Stimulated activated CD8-positive, alpha-beta memory T cell treated with anti-CD3 and anti-CD28 coated beads, Interleukin-7, amount 100 ng/mL, for 4 hours (primary cell): ENCODE measurements at places on chromosomes 2 and 18.

- DNase-seq: no peak
These were observed 102.7 kb downstream of the NR4A2 start for GRCh38 chr2:156229724-156230362.

- DNase-seq: no peak
These were observed 67.4 kb downstream of the TNS1 start for GRCh38 chr2:217935235-217935879.

DNA sequence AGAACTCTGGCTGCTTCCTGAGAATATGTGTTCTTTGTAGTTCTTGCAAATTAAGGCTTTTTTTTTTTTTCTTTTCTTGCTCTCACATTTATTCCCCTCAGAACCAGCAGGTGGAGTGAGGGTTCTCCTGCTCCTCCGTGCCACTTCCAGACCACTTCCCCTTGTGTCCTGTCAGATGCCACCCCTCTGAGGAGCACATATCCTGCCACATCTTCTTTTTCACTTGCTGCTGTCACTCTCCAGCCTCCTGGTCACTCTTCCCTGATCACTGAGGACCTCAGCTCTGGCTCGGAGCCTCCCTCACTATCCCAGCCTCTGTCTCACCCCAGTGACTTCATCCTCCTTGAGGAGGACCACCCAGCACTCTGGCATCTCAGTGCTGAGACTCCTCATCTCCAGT is 100.5 kb downstream of the TACR1 start:
- no peak for DNase-seq

DNA sequence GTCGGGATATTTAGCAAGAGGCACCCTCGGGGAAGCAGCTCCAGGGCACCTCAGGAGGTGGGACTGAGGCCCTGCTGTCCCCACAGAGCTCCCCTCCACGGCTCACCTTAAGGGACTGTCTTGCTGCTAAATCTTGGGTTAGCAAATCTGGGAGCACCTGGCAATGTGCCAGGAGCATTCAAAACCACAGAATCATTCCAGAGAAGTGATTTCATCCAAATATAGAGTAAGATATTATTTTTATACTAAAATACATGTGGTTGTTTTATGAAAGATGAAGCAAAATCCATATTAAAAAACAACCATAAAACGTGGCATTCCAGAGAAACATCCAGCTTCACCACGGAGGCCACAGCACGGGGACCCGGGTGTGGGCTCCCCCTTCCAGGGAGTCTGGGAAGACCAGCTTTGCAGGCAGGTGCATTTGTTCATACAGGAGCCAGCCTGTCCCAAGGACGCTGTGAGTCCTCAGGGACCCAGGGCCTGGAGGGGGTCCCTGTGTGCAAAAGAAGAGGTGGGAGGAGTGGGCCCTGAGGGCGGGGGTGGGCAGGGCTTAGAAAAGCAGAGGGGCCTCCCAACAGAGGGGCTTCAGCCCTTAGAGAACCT is 16.3 kb downstream of the HS1BP3 start:
- no peak for DNase-seq

- no peak for DNase-seq
These were observed 188.3 kb upstream of the STON1 start for GRCh38 chr2:48341551-48342133.

GRCh38 chr2:1559589-1560175 is 146.4 kb downstream of the TPO start:
- DNase-seq: no peak

DNA sequence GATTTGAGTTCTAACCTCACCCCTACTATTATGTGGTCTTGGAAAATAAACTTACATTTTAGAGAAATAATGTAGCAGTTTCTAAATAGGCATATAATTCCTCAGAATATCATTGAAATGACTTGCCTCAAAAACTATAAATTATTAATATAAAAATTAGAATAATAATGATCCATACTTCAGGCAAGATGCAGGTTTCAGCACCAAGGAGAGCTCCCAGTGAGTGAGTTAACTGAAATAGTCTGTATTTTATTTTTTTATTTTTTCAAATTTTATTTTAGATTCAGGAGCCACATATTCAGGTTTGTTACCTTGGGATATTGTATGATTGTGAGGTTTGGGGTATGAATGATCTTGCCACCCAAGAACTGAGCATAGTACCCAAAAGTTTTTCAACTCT is 472.2 kb upstream of the DCC start:
- DNase-seq: no peak
